Esophagus muscularis mucosa (tissue), 4 donors: ENCODE measurements at places on chromosomes 2 and 18. TPM values are rescaled to one million over a fixed set of nuclear protein-coding genes. Genes with fewer than 3 reads are reported as not detected.

GRCh38 chr18:33062834-33063364 lies 290.1 kb upstream of the KLHL14 start:
- no peaks in the 10 kb centered on the region for H3K4me1 ChIP-seq
- no peaks in the 10 kb centered on the region for H3K36me3 ChIP-seq
- no peak for DNase-seq
- no peak overlapping the region for H3K27ac ChIP-seq
- no peak overlapping the region for H3K4me3 ChIP-seq

GRCh38 chr2:224016963-224017362 lies 22.1 kb downstream of the SERPINE2 start:
- no peaks in the 10 kb centered on the region for H3K4me1 ChIP-seq
- no peaks in the 10 kb centered on the region for H3K36me3 ChIP-seq
- H3K27ac ChIP-seq, result no peak overlapping the region
- no peaks in the 10 kb centered on the region for H3K27me3 ChIP-seq

DNA sequence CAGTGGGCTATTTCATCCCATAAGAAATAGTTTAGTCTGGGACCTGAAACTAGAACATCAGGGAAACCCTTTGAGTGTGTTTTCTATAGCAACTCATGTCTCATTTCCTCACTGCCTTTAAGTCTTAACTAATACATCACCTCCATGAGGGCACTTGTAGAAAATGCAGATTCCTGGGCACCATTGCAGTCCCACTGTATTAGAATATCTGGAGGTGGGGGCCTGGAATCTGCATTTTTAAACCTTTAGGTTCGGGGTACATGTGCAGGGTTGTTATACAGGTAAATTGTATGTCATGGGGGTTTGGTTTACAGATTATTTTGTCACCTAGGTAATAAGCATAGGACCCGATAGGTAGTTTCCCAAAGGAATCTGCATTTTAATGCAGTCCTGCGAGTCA lies 87.4 kb downstream of the ARHGEF33 start:
- H3K4me3 ChIP-seq, result no peak overlapping the region
- H3K4me1 ChIP-seq, result peaks cover 15% of the 10 kb centered on the region
- no peak overlapping the region for H3K27ac ChIP-seq
- H3K27me3 ChIP-seq, result no peaks in the 10 kb centered on the region

The EVX2 gene
- not detected for total RNA-seq

The PROM2 gene
- total RNA-seq, result 3.2 TPM

DNA sequence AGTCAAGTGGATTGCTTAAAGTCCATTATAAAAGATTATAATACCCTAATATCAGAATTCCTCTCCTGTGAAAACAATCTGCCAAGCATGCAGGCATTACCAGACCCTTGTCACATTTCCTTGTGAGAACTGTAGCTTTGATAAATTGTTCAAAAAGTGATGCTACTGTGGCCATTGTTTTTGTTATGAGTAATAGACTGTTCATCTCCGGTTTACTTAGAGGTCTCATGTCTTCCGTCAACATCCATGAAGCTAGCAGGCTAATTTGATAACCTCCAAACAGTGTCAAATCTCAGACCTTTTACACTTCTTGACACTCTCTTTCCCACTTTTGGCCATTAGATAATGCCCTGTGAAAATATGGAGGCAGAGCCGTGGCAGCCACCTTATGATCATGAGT lies 342.7 kb downstream of the CPS1 start:
- H3K36me3 ChIP-seq, result no peaks in the 10 kb centered on the region
- no peaks in the 10 kb centered on the region for H3K27me3 ChIP-seq
- DNase-seq, result no peak
- no peaks in the 10 kb centered on the region for H3K4me1 ChIP-seq
- H3K4me3 ChIP-seq, result no peak overlapping the region

DNA sequence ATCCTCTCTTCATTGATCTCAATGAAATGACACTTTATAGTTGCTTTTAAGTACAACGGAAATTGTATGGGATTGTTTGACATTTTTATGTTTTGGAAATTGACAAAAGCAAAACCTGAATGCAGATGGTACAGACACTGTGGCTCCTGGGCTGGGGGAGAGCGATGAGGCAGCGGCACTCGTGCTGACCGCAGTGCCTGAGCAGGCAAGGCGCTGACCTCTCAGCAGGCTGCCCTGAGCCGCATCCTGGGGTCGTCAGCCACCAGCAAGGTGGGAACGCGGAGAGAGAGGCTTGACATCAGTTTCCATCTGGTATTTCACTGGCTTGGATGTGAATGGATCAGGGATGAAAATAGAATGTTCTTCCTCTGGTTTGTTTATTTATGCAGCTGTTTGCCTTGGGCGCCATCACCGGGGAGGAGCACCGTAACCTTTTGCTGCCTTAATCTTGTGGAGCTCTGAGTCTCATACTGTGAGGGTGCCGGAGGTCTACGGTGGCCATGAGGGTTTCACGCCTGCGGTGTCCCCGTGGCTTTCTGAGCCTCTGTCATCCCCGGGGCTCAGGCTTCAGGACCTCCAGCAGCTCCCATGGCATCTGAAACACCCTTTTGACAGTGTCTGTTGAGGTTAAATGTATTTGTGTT lies 94.8 kb upstream of the TPO start:
- no peaks in the 10 kb centered on the region for H3K27me3 ChIP-seq
- DNase-seq, result no peak
- no peak overlapping the region for H3K4me3 ChIP-seq
- H3K36me3 ChIP-seq, result no peaks in the 10 kb centered on the region
- H3K4me1 ChIP-seq, result no peaks in the 10 kb centered on the region

- H3K4me1 ChIP-seq, result peaks cover 17% of the 10 kb centered on the region
- H3K4me3 ChIP-seq, result peak overlapping the region; percentile 41
- DNase-seq, result no peak
- H3K36me3 ChIP-seq, result no peaks in the 10 kb centered on the region
Measured at GRCh38 chr2:44244135-44244871, 31.0 kb upstream of the SLC3A1 start.

GRCh38 chr2:238370094-238370822 lies 49.9 kb downstream of the TRAF3IP1 start:
- no peak for DNase-seq
- no peak overlapping the region for H3K27ac ChIP-seq
- H3K4me3 ChIP-seq, result no peak overlapping the region
- no peaks in the 10 kb centered on the region for H3K36me3 ChIP-seq

The TNS1 gene
- total RNA-seq, result 1,491 TPM

DNA sequence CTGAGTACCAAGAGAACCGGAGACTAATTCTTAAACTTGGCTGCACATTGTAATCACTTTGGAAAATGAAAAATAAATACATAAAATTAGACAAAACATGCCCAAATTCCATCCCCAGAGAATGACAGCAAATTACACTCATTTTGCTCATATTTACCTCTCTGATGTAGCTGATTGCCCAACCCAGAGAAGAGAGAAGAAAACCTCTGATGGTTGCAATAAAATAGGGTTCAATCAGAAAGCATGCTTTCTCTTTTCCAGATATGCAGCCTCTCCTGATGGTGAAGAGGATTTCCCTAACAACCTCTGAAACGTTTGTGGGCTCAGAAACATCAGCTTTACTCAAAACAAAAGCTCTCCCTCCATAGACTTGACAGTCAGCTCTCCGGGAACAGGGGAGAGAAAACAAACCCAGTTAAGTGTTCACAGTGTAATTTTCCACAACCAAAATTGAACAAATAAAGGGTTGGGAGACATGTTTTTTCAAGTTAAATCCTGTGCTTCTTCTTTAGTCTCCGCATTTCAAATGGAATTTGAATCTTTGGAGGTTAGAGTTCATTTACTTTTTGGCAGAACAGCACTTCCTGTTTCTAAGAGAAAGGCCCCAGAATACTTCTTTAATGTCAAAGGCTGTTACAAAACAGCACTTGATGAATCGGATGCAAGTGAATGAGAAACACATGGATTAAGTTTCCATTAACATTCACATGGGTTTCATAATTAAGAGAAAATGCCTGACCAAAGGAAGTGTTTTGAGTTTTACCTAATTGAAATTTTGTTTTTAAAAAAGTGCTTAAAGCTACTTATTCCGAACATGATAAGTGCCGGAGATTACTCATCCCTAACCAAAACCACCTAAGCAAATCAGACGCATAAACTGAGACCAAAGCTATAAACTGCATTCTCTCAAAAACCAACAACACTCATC lies 570.1 kb upstream of the SYT4 start:
- no peaks in the 10 kb centered on the region for H3K4me1 ChIP-seq
- H3K27ac ChIP-seq, result peak overlapping the region; percentile 42
- H3K4me3 ChIP-seq, result no peak overlapping the region
- no peaks in the 10 kb centered on the region for H3K36me3 ChIP-seq

The METTL21A gene
- total RNA-seq, result 19.8 TPM

DNA sequence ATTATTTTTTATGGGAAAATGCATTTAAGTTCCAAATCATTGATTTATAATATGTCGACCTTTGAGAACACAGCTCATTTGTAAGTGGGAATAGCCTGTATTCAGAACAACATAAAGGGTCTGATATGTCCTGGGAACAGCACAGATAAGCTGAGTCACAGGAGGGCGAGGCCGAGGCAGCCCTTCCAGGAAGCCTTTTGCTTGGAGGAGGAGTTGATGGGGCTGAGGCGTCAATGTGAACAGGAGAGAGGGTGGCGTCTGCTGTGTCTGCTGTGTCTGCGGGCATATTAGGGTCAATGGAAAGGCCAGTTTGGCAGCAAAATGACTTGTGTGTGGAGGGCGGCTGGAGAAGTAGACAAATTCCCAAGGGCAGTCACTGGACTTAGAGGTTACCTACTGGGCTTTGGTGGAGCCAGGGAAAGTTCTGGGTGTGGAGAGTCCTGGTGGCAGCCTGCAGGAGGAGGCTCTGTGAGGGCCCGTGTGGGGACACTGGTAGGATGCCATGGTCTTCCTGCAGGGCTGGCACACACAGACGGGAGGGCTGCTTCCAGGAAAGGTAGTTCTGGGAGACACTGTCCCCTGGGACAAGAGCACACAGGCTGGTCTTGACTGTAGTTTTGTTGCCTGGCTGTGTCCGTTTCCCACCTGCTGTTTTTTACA lies 128.1 kb downstream of the GLI2 start:
- peak overlapping the region; percentile 40 for H3K27ac ChIP-seq
- no peak overlapping the region for H3K4me3 ChIP-seq
- no peaks in the 10 kb centered on the region for H3K27me3 ChIP-seq
- peaks cover 63% of the 10 kb centered on the region for H3K4me1 ChIP-seq
- no peak for DNase-seq
- H3K36me3 ChIP-seq, result no peaks in the 10 kb centered on the region

- peaks cover 9% of the 10 kb centered on the region for H3K4me1 ChIP-seq
- H3K4me3 ChIP-seq, result no peak overlapping the region
- no peak for DNase-seq
- no peak overlapping the region for H3K27ac ChIP-seq
- H3K36me3 ChIP-seq, result no peaks in the 10 kb centered on the region
Measured at GRCh38 chr2:55430211-55430975, 10.7 kb upstream of the CCDC88A start.

GRCh38 chr2:46512185-46512584 lies 32.8 kb downstream of the TMEM247 start:
- H3K27me3 ChIP-seq, result no peaks in the 10 kb centered on the region
- no peaks in the 10 kb centered on the region for H3K4me1 ChIP-seq
- no peak overlapping the region for H3K4me3 ChIP-seq
- no peak for DNase-seq
- H3K27ac ChIP-seq, result no peak overlapping the region

- no peaks in the 10 kb centered on the region for H3K27me3 ChIP-seq
- no peak overlapping the region for H3K4me3 ChIP-seq
- no peaks in the 10 kb centered on the region for H3K36me3 ChIP-seq
- H3K4me1 ChIP-seq, result peaks cover 65% of the 10 kb centered on the region
Measured at GRCh38 chr2:39409697-39410389, 27.2 kb downstream of the MAP4K3 start.

GRCh38 chr2:27105981-27106380 lies 12.9 kb downstream of the CGREF1 start:
- H3K27me3 ChIP-seq, result no peaks in the 10 kb centered on the region
- no peaks in the 10 kb centered on the region for H3K4me1 ChIP-seq
- no peak for DNase-seq
- no peaks in the 10 kb centered on the region for H3K36me3 ChIP-seq

The C2orf80 gene
- not detected for total RNA-seq

The NRBP1 gene
- total RNA-seq, result 88.4 TPM

The IL36RN gene
- total RNA-seq, result not detected

The NETO1 gene
- 0.50 TPM for total RNA-seq

DNA sequence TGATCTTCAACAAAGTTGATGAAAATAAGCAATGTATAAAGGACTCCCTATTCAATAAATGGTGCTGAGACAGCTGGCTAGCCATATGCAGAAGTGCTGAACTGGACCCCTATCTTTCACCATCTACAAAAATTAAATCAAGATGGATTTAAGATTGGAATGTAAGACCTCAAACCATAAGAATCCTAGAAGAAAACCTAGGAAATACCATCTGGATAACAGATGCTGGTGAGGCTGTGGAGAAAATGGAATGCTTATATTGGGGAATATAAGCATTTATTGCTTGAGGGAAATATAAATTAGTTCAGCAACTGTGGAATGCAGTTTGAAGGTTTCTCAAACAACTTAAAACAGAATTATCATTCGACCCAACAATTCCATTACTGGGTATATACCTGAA lies 89.6 kb downstream of the GCA start:
- H3K36me3 ChIP-seq, result no peaks in the 10 kb centered on the region
- H3K4me3 ChIP-seq, result no peak overlapping the region
- no peaks in the 10 kb centered on the region for H3K4me1 ChIP-seq
- no peak overlapping the region for H3K27ac ChIP-seq

DNA sequence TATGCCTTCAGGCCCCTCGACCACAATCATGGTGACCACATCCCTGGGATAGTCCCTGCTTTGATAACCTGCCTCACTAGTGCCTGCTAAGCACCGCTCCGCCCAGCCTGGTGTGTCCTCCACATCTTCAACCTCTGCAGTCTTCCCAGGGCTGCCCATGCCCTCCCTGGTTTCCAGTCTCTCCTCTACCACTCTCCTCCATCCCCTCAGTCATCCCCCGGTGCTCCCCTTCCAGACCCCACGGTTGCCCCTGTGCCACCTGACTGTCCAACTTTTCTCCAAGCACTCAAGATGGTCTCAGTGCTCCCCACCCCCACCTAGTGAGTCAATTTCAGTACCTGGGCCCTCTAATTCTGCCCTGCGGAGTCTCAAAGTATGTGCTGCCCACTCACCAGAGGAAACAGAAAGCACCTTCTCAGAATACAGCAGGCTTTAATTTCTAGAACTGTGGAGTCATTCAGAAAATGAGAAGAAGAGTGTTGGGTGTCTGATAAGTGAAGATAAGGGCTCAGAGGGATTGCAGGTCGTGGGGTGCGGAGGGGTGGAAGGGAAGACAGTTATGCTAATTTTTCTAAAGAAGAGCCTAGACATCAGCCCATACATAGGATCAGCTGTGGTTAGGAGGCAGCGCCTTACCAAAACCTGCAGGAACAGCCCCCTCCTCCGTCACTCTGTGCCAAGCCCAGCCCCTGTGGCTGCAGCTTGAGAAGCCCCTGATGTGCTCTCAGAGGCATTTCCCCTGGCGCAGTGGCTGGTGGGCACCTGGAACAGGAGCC lies 53.6 kb upstream of the CAB39 start:
- peak overlapping the region; percentile 47 for H3K27ac ChIP-seq
- DNase-seq, result no peak
- H3K27me3 ChIP-seq, result no peaks in the 10 kb centered on the region
- H3K4me1 ChIP-seq, result no peaks in the 10 kb centered on the region
- H3K36me3 ChIP-seq, result no peaks in the 10 kb centered on the region
- no peak overlapping the region for H3K4me3 ChIP-seq

The CD8B gene
- 0.65 TPM for total RNA-seq

The LINC00305 gene
- total RNA-seq, result not detected
